HFFc6 (cell line): ENCODE measurements at places on chromosomes 16 and 17. TPM values are rescaled to one million over a fixed set of nuclear protein-coding genes. Genes with fewer than 3 reads are reported as not detected.
A peak's percentile ranks its signal among the peaks of the same experiment; 100 is the strongest.

DNA sequence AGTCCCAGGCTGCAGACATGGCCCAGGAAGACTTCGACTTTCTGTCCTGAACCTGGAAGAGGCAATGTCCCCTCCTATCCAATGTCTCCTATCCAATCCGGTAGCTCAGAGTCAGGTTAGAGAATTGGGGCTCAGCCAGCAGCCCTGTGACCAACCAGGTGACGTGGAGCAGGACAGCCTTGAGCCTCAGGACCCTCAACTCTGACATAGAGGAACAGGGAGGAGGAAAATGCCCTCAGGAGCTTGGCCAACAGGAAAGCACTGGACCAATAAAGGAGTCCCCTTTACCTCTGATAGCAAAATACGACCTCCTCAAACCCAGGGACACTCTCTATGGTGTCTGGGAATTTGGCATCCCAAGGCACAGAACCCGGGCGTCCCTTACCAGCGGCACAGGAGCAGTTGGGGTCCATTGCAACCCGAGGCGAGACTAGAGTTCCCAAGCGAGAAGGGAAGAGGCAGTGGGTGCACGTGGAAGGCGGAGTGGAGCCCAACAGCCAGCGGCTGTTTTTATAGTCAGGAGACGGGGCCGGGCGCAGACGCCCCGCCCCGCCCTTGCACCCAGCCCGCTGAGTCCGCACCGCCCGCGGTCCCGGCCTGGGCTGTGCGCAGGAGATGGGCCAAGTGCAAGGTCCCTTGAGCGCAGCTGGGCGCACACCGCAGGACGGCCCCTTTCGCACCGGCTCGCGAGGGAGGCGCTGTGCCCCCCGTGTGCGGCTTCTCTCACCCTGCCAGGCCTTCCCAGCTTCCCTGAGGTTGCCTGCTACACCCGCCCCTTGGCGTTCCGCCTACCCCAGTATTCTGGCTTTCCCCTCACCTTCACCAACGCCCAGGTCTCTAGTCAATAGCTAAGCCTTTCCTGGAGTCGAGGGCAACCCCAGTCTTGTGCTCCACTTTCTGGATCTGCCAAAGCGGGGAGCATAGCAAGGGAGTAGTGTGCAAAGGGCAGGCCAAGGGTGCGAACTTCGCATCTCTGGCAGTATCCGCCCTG lies at the start of gene MT1G:
TSS of gene MT1G (minus strand) at position 485 of the 991 bp plus-strand sequence. CDS start at position 413, 72 bp downstream.
- H3K4me1 ChIP-seq, result 0 out of 2 replicates have a peak, but pooled peaks cover 4% of the 10 kb centered on the region
- H3K27me3 ChIP-seq, result peaks cover 70% of the 10 kb centered on the region
- no peaks in the 10 kb centered on the region; the same call in 1 of the 2 replicates for H3K36me3 ChIP-seq
- no peak within 1 kb of the TSS for H3K27ac ChIP-seq

The HEXD gene
- total RNA-seq, result 5.0 to 6.9 TPM (median 6.8 TPM) in 3 replicates

- H3K4me3 ChIP-seq, result peak within 1 kb of the TSS; percentile 95
- no peaks in the 10 kb centered on the region for H3K27me3 ChIP-seq
- no peaks in the 10 kb centered on the region for H3K36me3 ChIP-seq
- peaks cover 45% of the 10 kb centered on the region for H3K4me1 ChIP-seq
Observed at GRCh38 chr17:17972126-17972951, at the start of the genes DRC3 and TOM1L2. Gene DRC3, plus strand, starts transcription at chr17:17972862. Its CDS starts 4,737 bp downstream, at chr17:17977599. Gene TOM1L2, minus strand, starts transcription at chr17:17972400. Its CDS starts 87 bp downstream, at chr17:17972313.

- peaks cover 39% of the 10 kb centered on the region for H3K36me3 ChIP-seq
- DNase-seq, result no peak
- H3K4me3 ChIP-seq, result no peak overlapping the region
- H3K27ac ChIP-seq, result no peak overlapping the region
Observed at GRCh38 chr16:27463741-27464591, 62.0 kb downstream of the IL21R start.

The PDE6G gene
- total RNA-seq, result 0.58 to 1.1 TPM in 2 of 3 replicates, not detected in the other
